ENCODE measurements at places on chromosomes 2 and 18. TPM values are rescaled to one million over a fixed set of nuclear protein-coding genes. Genes with fewer than 3 reads are reported as not detected.

GRCh38 chr2:116211719-116212118 is 1602.8 kb upstream of the DDX18 start:
- no peak for DNase-seq

GRCh38 chr2:102059151-102059550 is 67.4 kb downstream of the IL1R2 start:
- no peak for DNase-seq

The MOGAT1 gene
- total RNA-seq = not detected

The ITGB6 gene
- total RNA-seq = 1.6 TPM
